ENCODE measurements at places on chromosomes 1 and 21. TPM values are rescaled to one million over a fixed set of nuclear protein-coding genes. Genes with fewer than 3 reads are reported as not detected.

OR2L5 gene
- total RNA-seq: not detected

HIVEP3 gene
- 3.0 TPM for total RNA-seq

DNALI1 gene
- total RNA-seq: not detected

S100A5 gene
- 0.70 TPM for total RNA-seq

LEFTY2 gene
- not detected for total RNA-seq

SPEN gene
- total RNA-seq: 37.9 TPM

CHD5 gene
- total RNA-seq: 0.69 TPM

NECTIN4 gene
- 2.2 TPM for total RNA-seq

RNU1-2 gene
- not detected for total RNA-seq

ALX3 gene
- total RNA-seq: not detected

KCNA3 gene
- not detected for total RNA-seq

ATP6V1G3 gene
- total RNA-seq: not detected

CFAP298 gene
- 32.8 TPM for total RNA-seq

Data from A549 treated with CpdA at 1 μM for 4 hours (cell line).